ENCODE measurements at places on chromosomes 12 and 14.

DNA sequence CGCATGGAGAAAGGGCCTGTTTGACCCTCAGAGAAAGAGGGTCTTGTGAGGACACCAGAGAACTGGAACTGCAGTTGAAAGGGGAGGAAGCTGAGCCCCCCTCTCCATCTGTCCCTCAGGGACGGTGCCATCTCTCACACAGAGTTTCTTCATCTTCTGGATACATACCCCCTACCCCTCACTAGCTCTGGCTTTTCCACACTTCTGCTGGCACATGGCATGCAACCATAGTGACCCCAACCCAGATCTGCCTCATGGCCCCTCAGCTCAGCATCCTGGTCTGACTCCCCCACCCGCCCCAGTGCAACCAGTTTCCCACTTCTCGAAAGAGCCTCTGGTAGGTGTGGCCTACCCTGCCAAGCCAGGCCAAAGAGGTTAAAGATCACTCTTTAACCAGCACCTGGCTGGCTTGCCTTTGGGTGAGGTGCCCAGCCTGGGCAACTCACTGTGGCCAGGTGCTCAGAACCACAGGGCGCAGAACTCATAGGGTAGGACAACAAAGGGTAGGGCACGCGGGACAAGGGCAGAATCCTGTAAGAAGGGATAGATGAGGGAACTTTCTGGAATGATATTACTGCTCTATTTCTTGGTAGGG is 25.8 kb downstream of the GALNT16 start:
- DNase-seq: no peak

DNA sequence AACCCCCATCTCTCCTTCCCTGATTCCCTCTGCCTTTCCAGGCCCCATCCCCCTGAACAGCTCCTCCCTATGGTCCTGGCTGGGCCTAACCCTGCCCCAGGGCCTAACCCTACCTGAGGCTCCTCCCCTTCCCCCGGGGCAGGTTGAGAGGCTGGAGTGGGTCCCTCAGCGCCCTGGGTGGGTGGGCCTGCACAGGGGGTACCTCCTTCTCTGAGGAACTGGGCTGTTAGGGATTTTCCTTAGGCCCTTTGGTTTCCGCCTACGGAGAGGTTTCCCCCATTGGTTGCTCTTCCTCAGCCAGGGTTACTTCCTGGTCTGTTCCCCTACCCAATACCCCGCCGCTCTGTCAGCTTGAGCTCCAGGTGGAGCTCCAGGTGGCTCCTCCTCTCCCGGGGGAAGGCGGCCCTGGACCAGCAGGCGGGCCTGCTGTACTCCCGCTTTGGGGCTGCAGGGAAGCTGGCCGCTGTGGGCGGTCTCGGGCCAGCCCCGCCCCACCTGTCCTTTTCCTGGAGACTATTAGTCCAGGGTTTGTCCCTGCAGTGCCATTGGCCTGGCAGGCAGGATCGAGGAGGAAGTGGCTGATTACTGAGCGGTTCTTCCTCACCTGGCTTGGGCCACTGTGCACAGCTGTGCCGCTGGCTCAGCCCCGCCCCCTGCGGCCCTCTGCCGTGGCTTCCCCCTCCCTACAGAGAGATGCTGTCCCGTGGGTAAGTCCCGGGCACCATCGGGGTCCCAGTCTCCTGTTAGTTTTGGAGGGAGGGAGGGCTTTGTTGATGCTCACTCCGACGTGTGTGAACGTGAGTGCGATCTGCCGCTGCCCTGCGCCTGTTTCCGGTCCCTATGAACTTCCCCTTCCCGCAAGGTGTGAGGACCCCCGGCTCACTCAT is 2.5 kb downstream of the C12orf57 start:
- peak; percentile 80 for DNase-seq

- DNase-seq: no peak
These were observed 125.4 kb downstream of the SYT10 start for GRCh38 chr12:33314223-33314622.

- no peak for DNase-seq
These were observed 768 bp downstream of the PTPN11 start for GRCh38 chr12:112419297-112420133.

GRCh38 chr12:52514471-52515318 is 5.5 kb downstream of the KRT5 start:
- no peak for DNase-seq
